ENCODE measurements at places on chromosomes 16 and 17.

DNA sequence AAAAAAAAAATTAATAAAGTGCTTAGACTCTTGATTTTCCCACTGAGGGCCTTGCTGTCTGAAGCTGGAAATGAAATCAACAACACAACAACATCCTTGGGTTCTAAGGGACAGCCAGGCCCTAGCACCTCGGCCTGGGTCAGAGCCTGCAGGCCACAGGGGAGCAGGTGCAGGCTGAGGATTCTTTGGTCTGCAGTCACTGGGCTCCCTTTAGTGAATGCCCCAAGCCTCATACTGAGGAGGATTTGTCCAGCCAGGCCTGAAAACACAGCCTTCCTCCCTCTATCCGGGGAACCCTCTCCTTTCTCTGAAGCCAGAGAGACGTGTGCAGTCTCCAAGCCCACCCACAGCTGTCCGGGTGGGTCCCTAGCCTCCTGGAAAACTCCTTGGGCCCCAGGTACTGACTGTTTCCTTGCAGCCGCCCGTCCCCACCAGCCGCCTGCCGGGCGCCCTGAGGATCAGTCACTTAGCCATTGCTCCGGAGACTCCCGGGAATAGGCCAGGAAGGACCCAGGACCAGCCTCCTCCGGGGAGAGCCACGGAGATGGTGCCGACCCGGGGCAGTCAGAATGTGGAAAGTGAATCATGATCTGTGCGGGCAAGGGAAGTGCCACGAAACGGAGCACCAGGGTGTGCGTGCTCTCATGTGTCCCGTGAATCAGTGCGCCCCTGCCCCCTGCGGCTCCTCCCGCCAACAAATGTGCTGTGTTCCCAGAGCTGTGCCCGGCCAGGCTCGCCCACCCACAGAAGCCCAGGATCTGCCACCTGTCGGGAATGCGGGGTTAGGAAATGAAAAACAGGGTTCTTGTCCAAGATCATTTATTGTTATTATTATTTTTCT lies 91.0 kb downstream of the RTN4RL1 start:
- no peak for DNase-seq

DNA sequence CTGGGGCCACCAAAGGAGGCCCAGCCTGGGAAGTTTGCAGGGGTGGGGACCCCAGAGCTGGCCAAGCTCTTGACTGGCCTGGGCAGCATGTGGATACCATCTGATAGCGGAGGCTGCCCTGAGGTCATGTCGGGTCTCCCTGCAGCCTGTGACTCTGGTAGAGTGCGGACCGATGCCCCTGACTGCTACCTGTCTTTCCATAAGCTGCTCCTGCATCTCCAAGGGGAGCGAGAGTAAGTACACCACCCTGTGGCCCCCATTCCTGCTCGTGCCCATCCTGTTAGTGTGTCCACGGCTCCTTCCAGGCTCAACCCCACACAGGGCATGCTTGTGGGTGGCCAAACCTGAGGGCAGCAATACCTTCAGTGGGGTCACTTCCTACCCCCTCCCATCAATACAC lies 8.0 kb downstream of the CETP start:
- DNase-seq, result no peak

DNA sequence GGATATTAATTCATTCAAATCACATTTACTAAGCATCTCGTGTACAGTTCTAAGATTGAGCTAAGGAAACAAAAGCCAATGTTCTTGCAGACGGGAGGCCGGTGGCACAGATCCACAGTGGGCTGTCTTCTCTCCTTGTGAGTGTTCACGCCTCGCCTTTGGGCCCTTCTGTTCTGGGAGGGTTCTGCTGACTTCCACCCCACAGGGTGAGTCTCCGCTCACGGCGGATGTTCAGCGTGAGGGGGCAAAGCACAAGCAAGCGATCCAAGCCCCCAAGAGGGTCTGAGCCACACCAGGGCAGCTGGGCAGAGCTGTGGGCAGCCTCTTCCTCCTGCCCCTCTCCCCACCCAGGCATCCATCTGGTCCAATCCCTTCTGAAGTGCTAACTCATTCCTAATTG lies 84.3 kb upstream of the DOC2B start:
- DNase-seq, result no peak

- no peak for DNase-seq
These were observed 88.5 kb downstream of the ZNF18 start for GRCh38 chr17:11908711-11909146.

DNA sequence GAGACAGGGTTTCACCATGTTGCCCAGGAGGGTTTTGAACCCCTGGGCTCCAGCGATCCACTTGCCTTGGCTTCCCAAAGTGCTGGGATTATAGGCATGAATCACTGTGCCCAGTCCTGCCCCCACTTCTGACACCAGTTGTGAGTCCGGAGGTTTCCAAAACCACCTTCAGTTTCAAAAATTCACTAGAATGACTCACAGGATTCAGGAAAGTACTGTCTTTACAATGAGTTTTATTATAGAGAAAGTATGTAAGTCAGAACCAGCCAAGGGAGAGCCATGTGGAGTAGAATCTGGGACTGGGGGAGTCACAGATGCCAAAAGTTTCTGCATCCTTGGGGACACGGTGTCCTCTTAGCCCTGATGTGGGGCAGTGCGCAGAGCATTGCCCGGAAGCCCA lies 55.1 kb downstream of the PLD6 start:
- no peak for DNase-seq

DNA sequence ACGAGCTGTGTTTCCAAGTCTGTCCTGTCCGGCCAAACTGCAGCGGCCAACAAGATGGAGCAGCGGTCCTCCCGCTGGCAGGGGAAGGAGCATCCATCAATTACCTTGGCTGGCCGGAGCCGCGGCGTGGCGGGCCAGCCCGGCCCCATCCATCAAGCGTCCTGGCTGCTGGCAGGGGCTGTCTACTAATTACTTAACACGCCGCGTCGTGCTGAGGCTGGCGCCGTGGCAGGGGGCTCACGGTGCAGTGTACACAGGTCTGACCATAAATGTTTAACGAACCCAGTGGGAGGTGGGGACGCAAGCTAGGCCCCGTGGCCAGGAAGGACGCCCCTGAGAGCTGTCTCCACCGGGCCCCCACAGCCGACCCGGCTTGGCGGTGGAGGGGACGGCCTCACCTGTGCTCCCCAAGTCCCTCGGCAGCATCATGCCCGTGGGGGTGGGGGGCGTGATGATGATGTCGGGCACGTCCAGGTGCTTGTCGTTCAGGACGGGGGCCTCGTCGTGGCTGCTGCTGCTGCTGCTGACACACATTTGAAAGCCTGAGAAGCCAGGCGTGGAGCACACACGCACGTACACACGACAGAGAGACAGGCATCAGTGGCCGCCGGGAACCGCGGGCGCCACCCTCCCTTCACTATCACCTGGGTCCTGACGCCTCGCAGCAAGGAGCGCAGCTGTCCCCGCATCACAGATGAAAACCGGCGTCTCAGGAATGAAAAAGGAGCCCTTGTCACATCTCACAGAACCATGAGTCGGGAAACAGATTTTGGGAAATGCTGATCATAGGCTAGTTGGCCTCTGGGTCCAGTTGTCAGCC lies 21.2 kb upstream of the GINS2 start:
- DNase-seq, result no peak

GRCh38 chr17:66750781-66751543 lies 84.0 kb upstream of the CACNG5 start:
- DNase-seq, result no peak

DNA sequence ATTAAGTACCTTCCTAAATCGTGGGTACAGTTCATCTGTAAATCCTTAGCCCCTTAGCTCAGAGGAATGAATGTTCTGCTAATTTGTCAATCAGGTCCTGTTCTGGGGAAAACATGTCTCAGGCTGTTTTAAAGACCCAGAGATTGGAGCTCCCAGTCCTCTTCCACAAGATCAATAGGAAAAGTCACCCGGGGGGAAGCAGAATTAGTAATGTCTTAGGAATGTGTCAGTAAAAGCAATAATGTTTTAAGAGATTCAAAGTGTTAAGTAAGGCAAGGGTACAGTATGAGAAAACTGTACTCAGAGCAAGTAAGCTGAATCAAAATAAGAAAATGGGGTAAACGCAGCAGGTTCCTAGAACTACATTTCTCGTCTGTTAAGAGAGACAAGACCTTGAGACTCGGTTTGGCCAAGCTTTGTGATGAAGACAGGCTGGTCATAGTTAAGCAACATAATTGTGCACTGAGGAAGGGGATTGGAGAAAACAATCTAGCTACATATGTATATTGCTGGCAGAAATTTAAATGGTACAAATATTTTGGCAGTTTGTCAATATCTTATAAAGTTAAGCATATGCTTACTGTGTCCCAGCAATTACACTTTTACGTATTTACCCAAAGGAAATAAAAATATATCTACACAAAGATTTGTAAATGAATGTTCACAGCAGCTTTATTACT lies 192.9 kb upstream of the C17orf78 start:
- no peak for DNase-seq

DNA sequence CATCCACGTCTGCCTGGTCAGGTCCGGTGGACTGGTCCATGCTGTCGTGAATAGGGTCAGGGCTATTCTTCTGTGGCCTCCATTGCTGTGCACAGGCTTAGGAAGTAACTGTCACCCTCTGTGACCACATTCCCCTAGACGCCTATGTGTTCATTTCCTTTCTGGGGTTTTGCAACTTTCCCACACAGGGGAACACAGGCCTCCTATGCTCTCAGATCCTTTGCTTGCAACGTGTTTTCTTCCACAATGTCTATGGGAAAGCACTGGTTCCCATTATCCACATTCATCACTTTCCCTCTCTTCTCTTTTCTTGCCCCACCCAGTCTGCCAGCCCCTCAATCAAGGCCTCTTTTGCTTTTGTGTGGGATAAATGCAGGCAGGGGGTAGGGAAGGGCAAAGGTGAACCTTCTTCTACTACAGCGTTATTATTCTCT lies 43.2 kb upstream of the DNAJA2 start:
- DNase-seq, result no peak

DNA sequence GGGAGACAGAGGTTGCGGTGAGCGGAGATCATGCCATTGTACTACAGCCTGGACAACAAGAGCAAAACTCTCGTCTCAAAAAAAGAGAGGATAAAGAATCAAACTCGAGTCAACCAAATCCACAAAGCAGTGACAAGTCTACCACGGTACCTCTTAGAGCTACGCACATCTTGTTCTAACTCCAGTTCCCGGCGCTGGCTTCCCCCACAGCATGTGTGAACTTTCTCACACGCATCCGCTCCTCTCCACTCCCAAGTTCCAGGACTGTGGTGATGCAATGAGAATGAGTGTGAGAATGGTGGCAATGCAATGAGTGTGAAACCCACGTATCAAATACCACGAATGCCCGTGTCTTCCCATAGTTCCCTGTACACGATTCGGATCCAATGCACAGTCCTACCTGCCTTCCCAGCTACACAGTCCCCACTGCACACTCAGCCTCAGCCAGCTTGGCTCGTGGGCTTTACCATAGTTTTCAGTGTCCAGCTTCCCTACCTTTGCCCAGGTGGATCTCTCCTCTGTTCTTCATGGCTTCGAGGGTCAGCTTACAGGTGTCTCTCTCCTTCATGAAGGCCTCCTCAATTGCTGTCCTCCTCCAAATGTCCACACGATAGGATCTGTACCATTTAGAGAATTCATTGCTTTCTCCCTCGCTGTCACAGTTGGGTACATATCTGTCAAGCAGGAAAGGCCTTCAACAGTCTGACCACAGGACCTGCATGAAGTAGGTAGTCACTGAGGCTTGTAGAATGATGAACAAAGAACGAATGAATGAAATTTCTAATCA lies 9.2 kb upstream of the P2RX5 start:
- no peak for DNase-seq

GRCh38 chr17:19308398-19308797 lies 54.1 kb downstream of the B9D1 start:
- DNase-seq, result no peak

DNA sequence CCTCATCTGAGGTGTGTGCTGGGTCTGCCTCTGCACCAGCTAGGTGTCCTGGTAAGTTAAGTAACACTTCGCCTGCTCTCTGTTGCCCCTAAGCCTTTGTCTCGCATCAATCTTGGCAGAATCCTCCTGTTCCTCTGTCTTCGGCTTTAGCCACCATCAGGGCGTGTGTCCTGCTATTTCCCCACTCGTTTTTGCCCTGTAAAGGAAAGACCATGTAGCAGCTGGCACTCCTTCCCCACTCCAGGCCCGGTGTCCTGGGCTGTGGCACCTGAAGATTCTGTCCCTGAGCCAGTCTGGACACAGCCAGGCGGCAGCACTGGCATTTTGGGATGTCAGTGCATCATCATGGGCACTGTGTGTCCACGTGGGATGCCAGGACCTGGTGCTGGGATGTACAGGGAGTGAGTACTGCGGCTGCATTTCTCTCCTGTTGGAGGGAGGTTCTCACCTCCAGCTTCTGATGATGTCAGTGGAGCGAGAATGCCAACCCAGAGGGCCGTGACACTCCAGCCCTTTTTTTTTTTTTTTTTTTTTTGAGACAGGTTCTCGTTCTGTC lies 26.2 kb upstream of the FOXK2 start:
- no peak for DNase-seq

GRCh38 chr16:19230575-19230974 lies 55.0 kb upstream of the CLEC19A start:
- no peak for DNase-seq

DNA sequence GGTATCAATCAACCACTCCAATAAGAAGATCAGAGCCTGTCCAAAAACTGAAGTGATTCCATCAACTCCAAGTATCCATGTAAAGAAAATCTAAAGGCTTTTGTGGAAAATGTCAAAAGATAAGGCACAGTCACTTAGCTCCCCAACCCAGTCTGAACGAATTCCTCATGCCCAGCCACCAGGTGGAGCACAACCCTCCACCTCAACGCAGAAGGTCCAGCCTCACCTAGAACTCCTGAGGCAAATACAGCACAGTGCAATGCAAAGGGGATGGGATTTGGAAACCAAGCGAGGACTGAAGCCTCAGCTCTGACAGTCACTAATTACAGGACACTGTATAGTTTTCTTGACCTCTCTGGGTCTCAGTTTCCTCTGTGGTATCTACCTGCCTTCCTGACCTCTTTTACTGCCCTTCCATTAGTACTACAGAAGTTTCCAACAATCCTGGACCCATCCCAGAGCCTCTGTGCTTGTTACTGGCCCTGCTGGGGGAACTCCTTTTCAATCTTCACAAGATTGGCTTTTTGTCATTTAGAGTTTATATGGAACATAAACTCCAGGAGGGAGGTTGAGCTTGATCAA lies 2.0 kb downstream of the NCBP3 start:
- peak; percentile 16 for DNase-seq

- no peak for DNase-seq
These were observed 14.2 kb upstream of the C17orf78 start for GRCh38 chr17:37361543-37361942.

DNA sequence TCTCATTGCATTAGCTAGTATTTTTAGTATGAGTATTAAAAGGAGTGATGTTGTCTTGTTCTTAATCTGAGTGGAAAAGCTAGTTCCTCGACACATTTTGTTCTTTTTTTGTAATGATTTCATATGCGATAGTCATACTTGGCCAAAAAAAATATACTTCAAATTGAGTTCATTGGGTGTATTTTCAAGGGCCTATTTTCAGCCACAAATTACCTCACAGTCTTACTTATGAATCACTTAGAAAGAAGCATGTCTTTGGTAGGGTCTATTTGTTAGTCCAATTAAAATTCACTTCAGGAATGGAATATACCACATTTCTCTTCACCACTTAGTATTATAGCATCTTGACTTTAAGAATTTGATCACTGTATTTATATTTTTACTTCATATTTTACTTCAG lies 337.2 kb downstream of the CDH11 start:
- no peak for DNase-seq
